ENCODE measurements at places on chromosomes 7 and 10.

- no peak for DNase-seq
Observed at GRCh38 chr7:22305706-22306105, 51.2 kb downstream of the RAPGEF5 start.

DNA sequence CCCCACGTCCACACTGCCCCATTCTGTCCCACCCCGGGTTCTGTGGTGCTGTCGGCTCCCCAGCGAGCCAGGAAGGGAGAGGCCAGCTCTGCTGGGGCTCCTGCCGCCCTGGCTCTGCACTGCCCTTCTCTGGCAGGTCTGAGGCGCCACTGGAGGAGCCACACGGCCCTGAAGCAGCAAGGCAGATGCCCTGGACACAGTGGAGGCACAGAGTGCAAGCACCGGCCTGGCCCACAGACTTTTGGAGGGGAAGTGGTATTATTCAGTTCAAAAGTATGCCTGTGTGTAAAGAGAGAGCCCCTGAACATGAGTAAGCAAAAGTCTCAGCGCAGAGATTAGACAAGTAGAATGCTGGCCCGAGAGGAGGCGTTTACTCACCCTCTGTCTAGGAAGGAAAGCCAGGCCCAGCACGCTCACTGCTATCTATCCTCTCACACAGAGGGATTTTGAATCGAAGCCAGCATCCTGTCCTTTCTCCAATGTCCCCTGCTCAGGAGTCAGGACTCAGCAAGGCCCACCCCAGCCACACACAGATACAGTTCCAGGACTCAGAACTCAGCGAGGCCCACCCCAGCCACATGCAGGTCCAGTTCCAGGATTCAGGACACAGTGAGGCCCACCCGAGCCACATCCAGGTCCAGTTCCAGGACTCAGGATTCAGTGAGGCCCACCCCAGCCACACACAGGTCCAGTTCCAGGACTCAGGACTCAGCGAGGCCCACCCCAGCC lies 115.0 kb downstream of the EGFR start:
- peak; percentile 97 for DNase-seq

DNA sequence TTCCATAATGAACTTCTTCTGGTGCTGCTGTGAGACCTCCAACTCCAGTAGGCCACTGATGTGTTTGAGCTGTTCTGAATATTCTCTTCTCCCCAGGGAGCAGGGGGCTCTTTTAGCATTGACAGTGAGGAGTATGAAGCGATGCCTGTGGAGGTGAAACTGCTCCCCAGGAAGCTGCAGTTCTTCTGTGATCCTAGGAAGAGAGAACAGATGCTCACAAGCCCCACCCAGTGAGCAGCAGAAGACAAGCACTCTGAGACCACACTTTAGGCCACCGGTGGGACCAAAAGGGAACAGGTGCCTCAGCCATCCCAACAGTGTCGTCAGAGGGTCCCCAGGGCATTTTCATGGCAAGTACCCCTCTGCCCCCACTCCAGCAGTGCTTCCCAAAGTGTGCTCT lies 49.3 kb downstream of the DENND11 start:
- DNase-seq: no peak

GRCh38 chr7:115273139-115273772 lies 351.4 kb downstream of the MDFIC start:
- DNase-seq: no peak

- no peak for DNase-seq
Observed at GRCh38 chr7:130941322-130942210, 207.6 kb upstream of the KLF14 start.
